H9 (cell line): ENCODE measurements at places on chromosomes 12 and 14. TPM values are rescaled to one million over a fixed set of nuclear protein-coding genes. Genes with fewer than 3 reads are reported as not detected.

AQP5 gene
- total RNA-seq: 2.5 and 2.8 TPM in 2 replicates

INHBE gene
- total RNA-seq: 9.6 and 10.1 TPM in 2 replicates

KRT1 gene
- not detected in 2 replicates for total RNA-seq

GRCh38 chr14:63343878-63344277 is 25.1 kb upstream of the GPHB5 start:
- no peak overlapping the region for H3K4me3 ChIP-seq
- H3K36me3 ChIP-seq: peaks cover 1% of the 10 kb centered on the region; the same call in 1 of the 2 replicates
- no peaks in the 10 kb centered on the region for H3K4me1 ChIP-seq
- no peak overlapping the region for H3K27ac ChIP-seq

- no peak overlapping the region for H3K27ac ChIP-seq
- H3K27me3 ChIP-seq: no peaks in the 10 kb centered on the region
- peaks cover 13% of the 10 kb centered on the region; the same call in 1 of the 2 replicates for H3K4me1 ChIP-seq
- H3K4me3 ChIP-seq: no peak overlapping the region
- no peaks in the 10 kb centered on the region for H3K36me3 ChIP-seq
- peak; percentile 24 for DNase-seq
Measured at GRCh38 chr12:4435537-4435936, 10.1 kb downstream of the FGF6 start.

DNA sequence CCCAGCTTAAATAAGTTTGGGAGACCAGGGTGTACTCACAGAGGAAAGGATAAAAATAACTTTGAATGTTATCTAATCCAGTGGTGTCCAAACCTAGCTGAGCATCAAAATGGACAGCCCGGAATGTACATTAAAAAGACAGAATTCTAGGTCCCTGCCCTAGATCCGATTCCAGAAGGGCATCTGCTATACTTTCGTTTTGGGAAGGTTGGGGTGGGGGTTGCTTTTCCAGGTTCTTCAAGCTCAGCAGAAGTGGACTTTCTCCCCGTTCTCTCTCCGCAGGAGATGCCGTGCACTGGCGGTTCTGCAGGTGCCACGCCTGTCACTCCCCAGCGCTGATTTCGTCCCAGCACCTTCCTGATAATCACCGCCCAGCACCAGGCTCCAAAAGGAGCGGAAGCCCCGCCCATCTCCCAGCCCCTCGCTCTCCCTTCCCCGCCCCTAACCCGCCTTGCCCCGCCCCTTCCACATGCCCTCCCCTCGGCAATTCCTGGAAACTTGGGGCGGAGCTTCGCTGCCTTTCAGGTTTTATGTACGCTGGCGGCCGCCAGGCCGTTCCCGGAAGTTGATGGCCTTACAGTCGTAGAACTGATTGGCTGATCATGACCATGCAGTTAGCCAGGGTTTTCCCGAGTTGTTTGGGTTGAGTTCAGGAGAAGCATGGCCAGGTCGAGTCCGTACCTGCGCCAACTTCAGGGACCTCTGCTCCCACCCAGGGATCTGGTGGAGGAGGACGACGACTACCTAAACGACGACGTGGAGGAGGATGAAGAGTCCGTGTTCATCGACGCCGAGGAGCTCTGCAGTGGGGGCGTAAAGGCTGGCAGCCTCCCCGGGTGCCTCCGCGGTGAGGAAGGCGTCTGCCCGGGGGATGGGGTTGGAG is at the start of gene HELB:
Gene HELB (plus strand): TSS at position 550 of the 883 bp plus-strand sequence. CDS start 111 bp downstream, at position 661.
- peaks cover 12% of the 10 kb centered on the region for H3K36me3 ChIP-seq
- H3K4me3 ChIP-seq: peak within 1 kb of the TSS; percentile 99
- H3K27ac ChIP-seq: peak within 1 kb of the TSS; percentile 29

DNA sequence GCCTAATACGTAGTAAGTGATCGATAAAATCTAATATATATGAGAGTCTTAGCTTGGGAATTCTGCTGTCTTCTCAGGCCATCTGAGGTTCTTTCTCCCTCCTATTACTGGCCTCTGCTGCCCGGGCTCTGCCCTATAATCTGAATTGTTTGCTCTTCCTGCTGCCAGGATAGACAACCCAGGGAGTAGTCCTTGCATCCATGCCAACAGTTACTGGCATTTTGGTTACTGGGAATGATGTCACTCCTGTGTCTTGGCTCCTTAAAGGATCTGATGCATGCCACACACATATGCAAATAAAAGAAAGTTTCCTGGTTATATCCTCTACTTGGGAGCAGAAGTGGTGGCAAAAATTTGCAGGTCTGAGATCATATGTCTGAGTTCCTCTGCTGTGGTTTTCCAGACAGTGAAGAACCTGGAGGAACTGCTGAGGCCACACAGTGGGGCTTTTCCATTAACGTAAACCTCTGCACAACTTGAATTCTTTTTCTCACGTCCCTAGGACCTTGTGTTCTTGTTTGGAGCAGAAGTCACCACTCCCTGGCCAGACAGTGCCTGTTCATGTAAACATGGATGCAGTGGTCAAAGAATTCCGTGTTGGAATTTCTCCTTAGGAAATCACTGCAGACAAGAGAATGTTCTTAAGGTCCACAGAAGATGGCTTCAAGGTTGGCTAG is 320.6 kb upstream of the TBX3 start:
- no peaks in the 10 kb centered on the region for H3K36me3 ChIP-seq
- no peak overlapping the region for H3K27ac ChIP-seq
- H3K4me1 ChIP-seq: no peaks in the 10 kb centered on the region
- DNase-seq: no peak
- no peak overlapping the region for H3K4me3 ChIP-seq

DNA sequence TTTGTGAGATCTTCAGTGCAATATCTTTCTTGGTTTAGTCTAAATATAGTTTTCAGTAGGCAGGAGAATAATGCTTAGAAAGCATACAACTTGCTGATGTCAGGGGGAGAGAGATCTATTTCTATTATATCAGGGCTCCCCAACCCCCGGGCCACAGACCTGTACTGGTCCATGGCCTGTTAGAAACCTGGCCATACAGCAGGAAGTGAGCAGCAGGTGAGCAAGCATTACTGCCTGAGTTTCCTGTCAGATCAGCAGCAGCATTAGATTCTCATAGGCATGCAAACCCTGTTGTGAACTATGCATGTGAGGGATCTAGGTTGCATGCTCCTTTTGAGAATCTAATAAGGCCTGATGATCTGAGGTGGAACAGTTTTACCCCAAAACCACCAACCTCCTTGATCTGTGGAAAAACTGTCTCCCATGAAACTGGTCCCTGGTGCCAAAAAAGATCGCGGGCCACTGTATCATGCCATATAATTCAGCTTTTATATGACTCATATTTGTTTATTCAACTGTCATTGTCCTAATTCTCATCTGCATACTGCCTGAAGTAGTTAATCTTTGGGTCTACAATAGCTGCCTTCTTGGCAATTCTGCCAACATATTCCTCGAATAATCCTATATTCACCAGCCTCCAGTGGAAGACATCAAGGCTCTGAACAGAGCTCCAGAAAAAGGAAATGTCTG is 163.6 kb upstream of the DYRK2 start:
- H3K4me3 ChIP-seq: no peak overlapping the region
- H3K27me3 ChIP-seq: no peaks in the 10 kb centered on the region
- no peaks in the 10 kb centered on the region for H3K4me1 ChIP-seq
- peaks cover 11% of the 10 kb centered on the region for H3K36me3 ChIP-seq
- DNase-seq: no peak

- H3K36me3 ChIP-seq: no peaks in the 10 kb centered on the region
- no peak for DNase-seq
- H3K27ac ChIP-seq: no peak overlapping the region
- H3K27me3 ChIP-seq: no peaks in the 10 kb centered on the region
- H3K4me1 ChIP-seq: peaks cover 2% of the 10 kb centered on the region; the same call in 1 of the 2 replicates
Measured at GRCh38 chr12:38903596-38903995, 1.8 kb downstream of the CPNE8 start.

DNA sequence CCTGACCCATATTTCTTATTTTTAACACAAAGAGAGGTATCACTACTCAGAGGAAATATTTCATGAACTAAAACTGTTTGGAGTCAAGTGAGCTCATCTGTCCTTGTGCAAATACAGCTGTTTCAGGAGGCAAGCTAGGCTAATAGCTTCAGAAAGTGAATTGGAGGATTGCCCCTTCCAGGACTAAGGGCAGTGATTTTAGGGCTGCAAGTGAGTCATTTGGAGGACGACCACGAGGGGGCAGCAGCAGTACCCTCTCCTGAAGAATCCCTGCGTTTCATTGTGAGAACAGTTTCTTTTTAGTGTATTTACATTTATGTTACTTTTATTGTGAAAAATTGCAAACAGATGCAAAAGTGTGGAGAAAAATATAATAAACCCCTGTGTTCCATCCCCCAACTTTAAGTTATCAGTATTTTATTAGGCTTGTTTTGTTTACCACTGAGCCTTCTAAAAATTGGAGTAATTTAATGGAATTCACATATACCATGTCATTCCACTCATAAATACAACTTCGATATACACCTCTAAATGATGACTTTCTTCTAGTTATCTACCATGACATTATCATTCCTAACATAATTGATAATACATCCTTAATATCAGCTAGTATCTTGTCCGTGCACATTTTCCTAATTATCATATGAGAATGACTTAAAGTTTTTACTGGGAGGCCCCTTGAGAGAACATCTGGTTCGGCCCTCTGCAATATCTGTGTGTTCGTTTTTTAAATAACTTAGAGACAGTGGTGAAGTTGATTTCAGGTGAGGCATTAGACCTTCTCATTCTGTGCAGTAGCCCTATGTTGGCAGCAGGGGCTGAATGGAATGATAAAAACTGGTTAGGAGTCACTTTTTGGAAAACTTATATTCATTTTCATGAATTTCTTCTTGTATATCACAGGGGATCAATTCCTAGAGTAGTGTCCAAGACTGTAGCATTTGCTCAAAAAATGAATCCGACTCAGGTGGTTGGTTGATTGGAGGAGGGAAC is 13.7 kb downstream of the FOXJ2 start:
- no peak overlapping the region for H3K4me3 ChIP-seq
- DNase-seq: peak; percentile 84
- H3K36me3 ChIP-seq: peaks cover 61% of the 10 kb centered on the region
- H3K27ac ChIP-seq: no peak overlapping the region
- H3K4me1 ChIP-seq: no peaks in the 10 kb centered on the region
- H3K27me3 ChIP-seq: no peaks in the 10 kb centered on the region
